Metanephros (tissue), 2 donors: ENCODE measurements at places on chromosomes 1 and 21. TPM values are rescaled to one million over a fixed set of nuclear protein-coding genes. Genes with fewer than 3 reads are reported as not detected.

TNFSF18 gene
- total RNA-seq: 0.70 TPM

CGN gene
- total RNA-seq: 20.6 TPM

BTBD19 gene
- total RNA-seq: 14.7 TPM

HUNK gene
- 10.4 TPM for total RNA-seq

HSD3B1 gene
- not detected for total RNA-seq

FCER1G gene
- total RNA-seq: 21.9 TPM

GJA5 gene
- total RNA-seq: 25.6 TPM

COL24A1 gene
- 1.9 TPM for total RNA-seq

USP48 gene
- total RNA-seq: 46.0 TPM

HORMAD1 gene
- not detected for total RNA-seq

ALX3 gene
- total RNA-seq: not detected
